ENCODE measurements at places on chromosomes 11 and 22.

GRCh38 chr11:44556735-44557409, 8.6 kb upstream of the CD82 start:
- peak; percentile 53 for DNase-seq

GRCh38 chr11:7484131-7484530, 1.2 kb upstream of the OLFML1 start:
- no peak for DNase-seq

DNA sequence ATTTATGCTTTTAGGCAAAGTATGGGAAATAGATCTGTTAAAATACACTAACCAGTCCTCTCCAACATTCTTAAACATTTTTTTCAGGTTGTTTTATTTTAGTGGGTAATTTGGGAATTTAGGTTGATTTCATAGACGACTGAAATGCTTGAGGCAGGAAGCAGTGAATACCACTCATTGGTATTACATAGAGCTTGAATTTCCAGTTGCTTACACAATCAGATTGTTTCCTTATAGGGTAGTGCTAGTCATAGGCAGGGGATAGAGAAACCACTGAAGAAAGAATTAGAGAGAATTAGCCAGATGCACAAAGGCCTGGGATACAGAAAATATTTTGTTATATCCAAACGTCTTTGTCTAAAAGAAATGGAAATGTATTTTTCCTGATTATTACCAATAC, 23.9 kb upstream of the LYVE1 start:
- peak; percentile 95 for DNase-seq

DNA sequence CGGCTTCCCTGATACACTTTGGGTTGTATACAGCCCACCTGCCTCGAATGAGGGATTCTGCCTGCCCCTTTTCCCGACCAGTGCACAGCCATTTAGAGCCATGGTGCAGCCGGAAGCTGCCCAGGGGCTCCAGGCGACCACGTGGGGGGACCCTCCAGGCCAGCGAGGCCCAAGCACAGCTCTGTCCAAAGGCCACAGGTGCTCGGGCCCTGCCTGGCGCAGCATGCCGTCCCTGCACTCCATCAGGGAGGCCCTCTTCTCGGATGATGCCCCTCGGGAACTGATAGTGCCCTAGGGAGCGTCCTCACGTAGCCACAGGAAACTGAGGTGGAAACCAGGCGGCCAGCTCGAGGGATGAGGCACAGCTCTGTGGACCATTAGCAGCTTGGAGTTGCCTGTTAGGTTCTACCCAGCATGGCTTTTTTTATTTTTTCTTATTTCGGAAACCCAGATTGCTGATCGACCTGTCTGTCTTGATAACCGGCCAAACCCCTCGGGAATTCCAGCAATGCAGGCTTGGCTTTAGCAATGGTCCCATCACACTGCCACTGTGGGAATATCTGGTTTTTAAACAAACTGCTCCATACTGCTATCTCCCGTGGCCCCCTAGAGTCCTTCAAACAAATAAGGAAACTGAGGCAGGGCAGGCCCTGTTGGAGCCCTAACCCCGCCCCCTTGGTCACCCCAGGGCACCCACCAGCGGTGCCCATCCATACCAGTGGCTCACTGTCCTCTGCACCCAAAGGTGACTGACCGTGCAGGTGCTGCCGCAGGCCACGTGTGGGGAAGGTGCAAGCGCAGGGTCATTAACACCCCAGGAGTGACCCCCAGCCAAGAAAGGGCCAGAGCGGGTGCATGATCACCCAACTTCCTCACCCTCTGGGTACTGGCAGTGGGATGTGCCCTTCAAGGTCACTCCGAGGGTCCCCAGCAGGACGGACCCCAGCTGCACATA, 8.0 kb downstream of the ANO1 start:
- DNase-seq, result no peak

- DNase-seq, result peak; percentile 29
Measured at GRCh38 chr11:41955066-41955465, 495.6 kb upstream of the LRRC4C start.

GRCh38 chr11:117887431-117888138, 11.1 kb upstream of the FXYD6 start:
- no peak for DNase-seq
